HCT116 (cell line): ENCODE measurements at places on chromosomes 12 and 14. TPM values are rescaled to one million over a fixed set of nuclear protein-coding genes. Genes with fewer than 3 reads are reported as not detected.

AMHR2 gene
- total RNA-seq = not detected

DNA sequence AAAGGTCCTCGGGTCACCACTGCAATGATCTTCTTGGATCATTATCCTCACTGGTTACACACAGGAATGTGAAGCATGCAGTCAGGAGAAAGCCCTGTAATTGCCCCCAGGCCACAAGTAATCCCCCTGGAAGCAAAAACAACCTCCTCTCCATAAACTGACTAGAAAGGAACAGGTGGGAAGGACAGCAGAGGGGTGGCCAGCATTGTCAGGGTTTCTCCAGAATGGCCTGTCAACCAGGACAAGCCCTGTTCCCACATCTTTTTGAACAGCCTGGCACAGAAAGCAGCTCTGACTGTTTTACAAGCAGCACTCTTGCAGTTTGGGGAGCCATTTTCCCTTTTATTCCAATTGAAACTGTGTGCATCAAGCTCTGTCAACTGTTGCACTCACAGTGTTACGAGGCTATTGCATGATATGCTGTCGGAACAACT lies 36.1 kb downstream of the TMCC3 start:
- DNase-seq = no peak

DNA sequence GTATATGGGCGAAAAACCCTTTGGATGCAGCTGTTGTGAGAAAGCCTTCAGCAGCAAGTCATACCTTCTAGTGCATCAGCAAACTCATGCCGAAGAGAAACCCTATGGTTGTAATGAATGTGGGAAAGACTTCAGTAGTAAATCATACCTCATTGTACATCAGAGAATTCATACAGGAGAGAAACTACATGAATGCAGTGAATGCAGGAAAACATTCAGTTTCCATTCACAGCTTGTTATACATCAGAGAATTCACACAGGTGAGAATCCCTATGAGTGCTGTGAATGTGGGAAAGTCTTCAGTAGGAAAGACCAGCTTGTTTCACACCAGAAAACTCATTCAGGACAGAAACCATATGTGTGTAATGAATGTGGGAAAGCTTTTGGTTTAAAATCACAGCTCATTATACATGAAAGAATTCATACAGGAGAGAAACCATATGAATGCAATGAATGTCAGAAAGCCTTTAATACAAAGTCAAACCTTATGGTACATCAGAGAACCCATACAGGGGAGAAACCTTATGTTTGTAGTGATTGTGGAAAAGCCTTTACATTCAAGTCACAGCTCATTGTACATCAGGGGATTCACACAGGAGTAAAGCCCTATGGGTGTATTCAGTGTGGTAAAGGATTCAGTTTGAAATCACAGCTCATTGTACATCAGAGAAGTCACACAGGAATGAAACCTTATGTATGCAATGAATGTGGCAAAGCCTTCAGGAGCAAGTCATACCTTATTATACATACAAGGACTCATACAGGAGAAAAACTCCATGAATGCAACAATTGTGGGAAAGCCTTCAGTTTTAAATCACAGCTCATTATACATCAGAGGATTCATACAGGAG lies 21.4 kb downstream of the ZNF268 start:
- no peak for DNase-seq

DNA sequence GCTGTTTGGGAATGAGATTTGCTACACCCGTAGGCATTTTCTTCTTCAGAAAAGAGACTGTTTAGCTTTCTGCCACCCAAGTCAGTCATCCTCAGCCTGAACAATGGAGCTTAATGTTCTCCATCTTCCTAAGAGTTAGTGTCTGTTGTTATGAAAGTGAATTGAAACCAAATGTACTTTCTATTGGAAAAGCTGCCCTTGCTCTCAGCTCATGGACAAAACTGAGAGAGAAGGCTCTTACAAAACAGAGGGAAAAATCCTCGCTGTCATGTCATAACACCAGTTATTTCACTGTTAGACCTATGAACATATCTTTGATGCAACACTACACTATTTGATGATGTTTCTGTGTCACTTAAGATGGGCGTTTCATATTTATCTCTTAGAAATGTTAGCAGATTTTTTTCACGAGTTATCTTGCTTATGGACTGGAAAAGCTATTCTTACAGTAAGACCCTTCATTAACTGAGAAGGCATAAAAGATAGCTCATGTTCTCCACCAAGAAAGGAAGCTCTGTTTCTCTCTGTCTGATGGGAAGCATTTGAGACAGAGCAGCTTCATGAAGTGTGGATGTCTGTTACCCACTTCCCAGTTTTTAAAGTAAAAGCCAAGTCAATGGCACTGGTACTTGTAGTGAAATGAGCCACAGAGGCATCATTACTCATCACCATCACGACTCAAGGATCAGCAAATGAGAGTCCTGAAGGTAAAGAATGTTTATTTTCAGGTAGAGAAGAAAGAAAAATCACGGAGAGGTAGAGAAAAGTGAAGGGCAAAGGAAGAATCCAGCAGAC lies 483.9 kb downstream of the ZFP36L1 start:
- no peak for DNase-seq

ZC3H14 gene
- total RNA-seq = 66.2 TPM
